ENCODE measurements at places on chromosomes 1 and 21. TPM values are rescaled to one million over a fixed set of nuclear protein-coding genes. Genes with fewer than 3 reads are reported as not detected.

DNA sequence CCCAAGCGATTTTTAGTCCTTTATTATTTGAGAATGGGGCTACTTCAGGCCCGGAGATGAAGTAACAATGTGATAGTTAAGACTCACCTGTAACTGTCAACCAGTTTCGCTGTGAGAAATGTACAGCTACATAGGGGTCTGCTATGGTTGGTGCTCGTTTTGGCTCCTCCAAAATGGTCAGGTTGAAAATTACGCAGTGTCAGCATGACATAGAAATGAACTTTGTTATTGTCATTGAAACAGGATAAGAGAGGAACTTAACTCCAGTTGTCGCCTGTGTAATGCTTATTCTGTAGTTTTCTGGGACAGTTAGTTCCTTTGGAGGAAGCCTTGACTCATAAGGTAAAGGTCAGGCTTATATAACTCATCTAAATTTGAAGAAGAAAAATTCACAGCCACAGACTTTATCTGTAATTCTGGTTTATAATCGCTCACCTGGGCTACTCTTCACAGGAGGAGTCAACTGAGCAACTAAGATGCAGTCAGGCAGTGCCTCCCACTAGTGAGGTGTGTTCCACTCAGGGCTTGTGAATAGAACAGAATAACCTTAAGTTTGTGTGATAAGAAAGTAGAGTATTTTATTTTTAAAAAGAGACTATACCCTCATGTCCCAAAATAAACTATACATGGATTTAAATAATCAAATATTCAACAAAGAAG is 130.9 kb downstream of the CD247 start:
- DNase-seq: no peak

- no peak for DNase-seq
Observed at GRCh38 chr1:66553846-66554245, 19.9 kb downstream of the SGIP1 start.

Gene ORC1
- 19.4 TPM for total RNA-seq

GRCh38 chr1:9855186-9855585 is 31.4 kb upstream of the CLSTN1 start:
- DNase-seq: no peak

Gene TNNI3K
- total RNA-seq: not detected

Gene KCNJ9
- not detected for total RNA-seq

DNA sequence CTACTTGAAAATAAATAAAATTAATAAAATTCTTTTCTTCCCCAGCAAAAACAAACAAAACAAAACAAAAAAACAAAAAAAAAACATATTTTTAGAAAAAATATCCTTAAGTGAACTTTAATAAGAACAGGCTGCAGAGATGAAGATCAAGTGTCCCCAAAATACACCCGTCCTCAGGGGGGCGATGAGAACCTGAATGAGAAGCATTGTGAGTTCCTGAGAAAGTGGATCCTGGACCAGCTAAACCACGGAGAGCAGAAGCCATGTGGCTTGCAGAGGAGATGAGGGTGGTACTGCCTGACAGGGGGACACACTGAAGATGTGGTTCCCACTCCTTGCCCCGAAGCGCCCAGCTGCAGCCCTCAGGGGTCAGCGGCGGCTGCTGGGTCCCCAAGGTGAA is 89.3 kb downstream of the ITPKB start:
- no peak for DNase-seq

Gene LTN1
- 23.2 TPM for total RNA-seq

GRCh38 chr21:32566741-32567389 is 18.5 kb downstream of the TCP10L start:
- DNase-seq: no peak

All from stomach (tissue), 19 donors.